ENCODE measurements at places on chromosomes 12 and 14.

- DNase-seq = no peak
Observed at GRCh38 chr12:2737656-2738241, 57.0 kb upstream of the FKBP4 start.

GRCh38 chr14:54395284-54395683 lies 1.5 kb upstream of the CDKN3 start:
- DNase-seq = no peak

- DNase-seq = no peak
Observed at GRCh38 chr12:119547001-119547400, 46.6 kb upstream of the TMEM233 start.

DNA sequence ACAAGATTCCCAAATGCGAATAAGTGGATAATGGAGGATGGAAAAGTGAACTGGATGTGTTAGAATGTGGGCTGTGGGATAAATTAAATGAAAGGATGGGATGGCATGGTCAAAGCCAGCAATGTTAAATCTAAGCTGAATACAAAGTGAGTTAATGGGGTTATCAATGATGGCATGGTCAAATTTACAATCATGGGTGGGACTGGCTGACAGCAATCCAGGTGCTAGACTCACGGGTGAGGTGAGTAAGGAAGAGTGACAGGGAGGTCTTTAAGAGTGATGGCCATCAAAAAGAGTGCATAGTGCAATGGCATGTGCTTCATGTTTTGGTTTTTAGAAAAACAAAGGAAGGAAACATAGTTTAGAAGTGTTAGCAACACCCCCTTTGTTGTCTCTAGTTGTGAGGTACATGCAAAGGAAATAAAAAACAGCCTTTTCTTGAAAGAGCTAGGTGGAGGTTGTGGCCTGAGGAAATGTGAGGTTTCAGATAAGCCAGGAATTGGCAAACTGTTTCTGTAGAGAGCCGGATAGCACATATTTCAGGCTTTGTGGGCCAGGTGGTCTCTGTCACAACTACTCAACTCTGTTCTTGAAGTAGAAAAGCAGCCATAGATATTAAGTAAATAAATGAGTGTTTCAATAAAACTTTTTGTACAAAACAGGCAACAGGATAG lies 328.7 kb downstream of the RPL10L start:
- no peak for DNase-seq

GRCh38 chr14:51578853-51579252 lies 72.9 kb upstream of the FRMD6 start:
- no peak for DNase-seq

- no peak for DNase-seq
Observed at GRCh38 chr12:49539406-49540228, 787 bp downstream of the KCNH3 start.

DNA sequence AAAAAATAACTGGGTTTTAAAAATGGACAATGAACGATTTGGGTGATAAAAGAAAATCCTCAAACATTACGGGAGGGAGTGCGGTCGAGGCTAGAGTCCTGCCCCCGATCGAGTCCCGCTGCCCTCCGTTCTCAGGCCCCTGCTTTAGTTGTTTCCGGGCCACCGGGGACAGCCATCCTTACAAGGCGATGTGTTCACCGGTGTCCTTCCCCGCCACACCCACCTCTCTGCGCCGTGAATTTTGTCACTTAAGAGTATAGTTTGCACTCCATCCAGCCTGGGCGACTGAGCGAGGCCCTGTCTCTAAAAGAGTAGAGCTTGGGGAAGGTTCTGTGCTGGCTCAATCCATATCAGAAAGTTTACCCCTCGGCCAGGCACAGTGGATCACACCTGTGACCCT lies 2.9 kb downstream of the ULK1 start:
- DNase-seq = no peak

- no peak for DNase-seq
Observed at GRCh38 chr12:123278101-123278627, 6.5 kb upstream of the CDK2AP1 start.

DNA sequence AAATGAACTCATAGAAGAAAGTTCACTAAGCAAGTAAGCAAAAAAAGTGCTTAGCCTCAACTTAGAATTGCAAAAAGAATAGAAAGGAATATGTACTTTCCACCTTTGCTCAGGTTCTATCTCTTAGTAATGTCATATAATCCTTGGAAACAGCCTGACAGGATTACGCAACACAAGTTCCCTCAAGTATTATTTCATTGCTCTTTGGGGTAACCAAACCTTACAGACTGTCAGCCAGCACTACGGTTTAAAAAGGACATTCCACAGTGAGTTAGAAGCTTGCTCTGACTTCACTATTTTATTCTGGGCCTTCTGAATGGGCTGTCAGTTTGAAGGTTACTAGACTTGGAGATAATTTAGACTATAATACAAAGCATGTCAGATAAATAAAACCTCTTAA lies 264.0 kb downstream of the ATXN7L3B start:
- no peak for DNase-seq

DNA sequence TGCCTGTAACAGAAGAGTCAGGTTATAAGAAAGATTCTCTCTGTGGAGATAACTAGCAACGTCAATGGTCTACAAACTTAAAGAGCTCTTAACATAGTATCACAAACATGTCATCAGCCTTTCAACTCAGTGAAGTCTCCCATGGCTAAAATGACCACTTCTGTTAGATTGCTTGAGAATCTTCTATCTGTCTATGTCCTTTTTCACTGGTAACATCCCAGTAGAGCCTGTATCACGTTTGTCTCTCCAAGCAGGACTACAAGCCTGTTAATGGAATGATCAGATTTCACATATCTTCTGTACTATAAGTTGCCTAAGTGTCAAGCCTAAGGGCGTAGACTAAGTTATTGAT lies 50.7 kb downstream of the SLC2A13 start:
- DNase-seq = no peak

GRCh38 chr14:32913725-32914124 lies 25.0 kb upstream of the NPAS3 start:
- DNase-seq = no peak

DNA sequence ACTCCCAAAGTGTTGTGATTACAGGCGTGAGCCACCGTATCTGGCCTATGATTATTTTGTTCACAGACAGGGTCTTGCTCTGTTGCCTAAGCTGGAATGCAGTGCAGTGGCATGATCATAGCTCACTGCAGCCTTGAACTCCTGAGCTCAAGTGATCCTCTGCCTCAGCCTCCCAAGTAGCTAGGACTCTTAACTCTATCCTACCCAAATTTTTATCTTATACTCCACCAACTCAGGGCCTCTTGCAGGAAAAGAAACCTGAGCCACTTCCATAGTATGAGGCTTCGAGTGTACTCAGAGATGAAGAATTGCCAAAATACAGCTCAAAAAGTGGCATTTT lies 828 bp downstream of the MMAB start:
- DNase-seq = no peak

DNA sequence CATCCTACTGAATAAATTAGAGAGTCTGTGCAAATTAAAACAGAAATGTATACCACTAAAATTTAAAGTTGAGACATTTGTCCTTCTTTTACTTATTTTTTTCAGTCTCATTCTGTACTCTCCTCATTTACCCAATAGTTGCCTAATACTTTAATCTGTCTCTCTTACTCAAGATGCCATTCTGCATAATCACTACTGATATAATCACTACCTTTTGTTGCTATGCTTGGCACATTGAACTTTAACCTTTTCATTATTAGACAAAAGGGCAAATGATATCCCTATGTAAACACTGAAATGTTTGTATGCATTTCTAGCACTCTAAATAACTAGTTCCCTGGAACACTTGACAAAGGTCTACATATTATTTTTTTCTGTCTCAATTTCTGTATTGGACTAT lies 1108.3 kb upstream of the FLRT2 start:
- no peak for DNase-seq

- DNase-seq = no peak
Observed at GRCh38 chr14:22641846-22642245, 2.3 kb downstream of the OR6J1 start.

All from activated CD4-positive, alpha-beta T cell treated with anti-CD3 and anti-CD28 coated beads for 48 hours (primary cell).